ENCODE measurements at places on chromosomes 7 and 10.

GRCh38 chr10:4214908-4215307 lies 429.9 kb upstream of the KLF6 start:
- DNase-seq: no peak

DNA sequence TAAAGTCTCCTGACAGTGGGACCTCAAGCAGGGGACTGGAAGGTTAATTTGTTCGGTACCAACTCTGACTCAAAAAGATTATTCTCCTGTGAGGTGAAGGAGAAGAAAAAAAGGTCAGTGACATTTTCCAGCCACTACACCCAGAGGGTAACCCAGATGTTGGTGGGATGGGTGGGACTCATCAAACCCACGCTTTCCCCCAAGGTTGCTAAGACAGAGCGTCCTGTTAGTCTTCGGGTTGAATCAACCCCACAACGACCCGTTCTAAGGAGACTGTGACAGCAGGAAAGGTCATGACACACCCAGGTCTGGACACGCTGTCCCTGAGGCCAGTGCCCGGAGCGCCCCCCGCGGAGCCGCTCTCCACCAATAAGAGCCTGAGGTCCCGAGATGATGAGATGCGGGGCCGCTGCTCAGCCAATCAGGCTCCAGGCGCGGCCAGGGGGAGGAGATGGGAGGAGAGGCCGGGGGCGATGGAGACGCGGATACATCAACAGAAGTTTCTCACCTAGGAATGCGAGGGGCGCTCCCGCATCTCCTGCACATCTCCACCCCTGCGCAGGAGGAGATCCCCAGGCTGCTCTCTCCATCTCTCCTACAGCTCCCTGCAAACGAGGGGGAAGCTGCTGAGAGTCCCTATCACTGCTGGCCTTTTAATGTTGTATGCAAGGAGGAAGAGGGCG lies at the start of gene WNT16:
TSS of gene WNT16 (plus strand) at position 493 of the 683 bp plus-strand sequence. CDS start 293 bp downstream, outside the sequence.
- DNase-seq: no peak

GRCh38 chr7:132142006-132142405 lies 434.3 kb downstream of the PLXNA4 start:
- no peak for DNase-seq

DNA sequence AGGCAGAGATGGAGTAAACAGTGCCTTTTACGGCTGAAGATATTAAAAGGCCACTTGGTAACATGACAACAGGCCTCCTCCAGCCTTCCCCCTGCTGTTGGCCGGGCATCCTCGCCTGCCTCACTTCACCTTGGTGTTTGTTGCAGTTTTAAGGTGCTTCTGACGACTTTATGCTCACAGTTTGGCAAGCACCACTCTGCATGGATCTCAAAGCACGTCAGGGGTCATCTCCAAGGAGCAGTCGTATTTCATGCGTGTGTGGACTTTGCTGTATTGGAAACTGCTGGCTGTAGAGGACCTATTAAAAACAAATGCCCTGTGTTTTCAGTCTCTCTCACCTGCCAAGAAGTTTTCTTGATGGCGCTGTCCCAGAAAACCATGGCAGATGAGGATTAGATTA lies 483.1 kb downstream of the RPS24 start:
- DNase-seq: peak; percentile 85

- no peak for DNase-seq
Observed at GRCh38 chr10:44963772-44964633, 4.4 kb downstream of the RASSF4 start.

DNA sequence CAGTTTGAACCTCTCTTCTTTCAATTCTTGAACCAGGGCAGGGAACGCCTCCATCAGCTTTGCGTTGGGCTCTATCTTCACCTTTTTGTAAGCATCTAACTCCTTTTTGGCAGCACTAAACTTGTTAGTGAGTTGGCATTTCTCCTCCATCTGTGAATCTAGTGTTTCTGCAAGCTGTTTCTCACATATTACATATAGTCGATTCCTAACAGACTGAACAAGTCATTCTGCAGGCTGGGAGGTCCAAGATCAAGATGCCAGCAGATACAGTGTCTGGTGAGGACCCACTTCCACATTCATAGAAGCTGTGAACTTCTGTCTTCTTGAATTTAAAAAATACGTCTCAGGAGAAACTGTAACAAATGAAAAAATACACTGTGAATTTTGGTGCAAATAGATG lies 539.7 kb downstream of the ANKRD7 start:
- DNase-seq: no peak
